ENCODE measurements at places on chromosomes 2 and 18. TPM values are rescaled to one million over a fixed set of nuclear protein-coding genes. Genes with fewer than 3 reads are reported as not detected.

Gene ANKRD30BL
- not detected for total RNA-seq

Gene PTH2R
- total RNA-seq, result not detected

Gene SLC9A2
- total RNA-seq, result not detected

Gene NEURL3
- total RNA-seq, result not detected

Gene GGCX
- 31.9 TPM for total RNA-seq

DNA sequence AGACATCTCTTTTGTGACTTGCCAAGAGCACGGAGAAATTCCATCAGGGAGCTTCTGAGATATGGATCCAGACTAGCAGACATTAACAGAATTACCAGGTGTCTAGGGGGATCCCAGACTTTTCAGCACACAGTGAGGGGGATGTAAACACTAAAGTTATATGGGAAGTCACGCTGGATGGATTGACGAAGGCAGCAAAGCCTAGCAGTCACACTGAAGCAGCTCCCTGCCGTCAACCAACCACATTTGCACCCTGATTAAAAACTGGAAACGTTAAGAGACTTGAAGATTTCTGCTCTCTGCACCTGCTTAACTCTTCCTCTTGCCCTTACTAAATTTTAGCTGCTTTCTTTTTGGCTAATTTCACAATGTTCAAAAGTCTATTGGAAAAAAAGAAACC lies 62.5 kb upstream of the BCL2L11 start:
- no peak for DNase-seq

- DNase-seq, result no peak
These were observed 130.5 kb upstream of the NOSTRIN start for GRCh38 chr2:168671932-168672331.

DNA sequence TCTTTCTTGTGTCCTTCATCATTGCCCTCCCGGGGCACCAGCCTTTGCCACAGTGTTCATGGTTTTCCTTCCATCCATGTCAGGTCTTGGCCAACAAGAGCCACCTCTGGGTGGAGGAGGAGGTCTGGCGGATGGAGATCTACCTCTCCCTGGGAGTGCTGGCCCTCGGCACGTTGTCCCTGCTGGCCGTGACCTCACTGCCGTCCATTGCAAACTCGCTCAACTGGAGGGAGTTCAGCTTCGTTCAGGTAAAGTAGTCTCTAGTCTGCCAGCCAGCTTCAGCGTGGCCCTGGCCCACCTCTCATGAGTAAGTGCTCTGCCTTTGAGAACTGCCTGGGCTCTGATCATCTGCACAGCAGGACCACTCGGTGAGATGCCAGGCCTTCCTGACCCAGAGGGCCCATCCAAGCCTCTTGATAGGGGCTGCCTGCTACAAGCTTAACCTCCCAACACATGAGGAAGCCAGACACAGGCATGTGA lies 31.0 kb downstream of the STEAP3 start:
- DNase-seq, result no peak

DNA sequence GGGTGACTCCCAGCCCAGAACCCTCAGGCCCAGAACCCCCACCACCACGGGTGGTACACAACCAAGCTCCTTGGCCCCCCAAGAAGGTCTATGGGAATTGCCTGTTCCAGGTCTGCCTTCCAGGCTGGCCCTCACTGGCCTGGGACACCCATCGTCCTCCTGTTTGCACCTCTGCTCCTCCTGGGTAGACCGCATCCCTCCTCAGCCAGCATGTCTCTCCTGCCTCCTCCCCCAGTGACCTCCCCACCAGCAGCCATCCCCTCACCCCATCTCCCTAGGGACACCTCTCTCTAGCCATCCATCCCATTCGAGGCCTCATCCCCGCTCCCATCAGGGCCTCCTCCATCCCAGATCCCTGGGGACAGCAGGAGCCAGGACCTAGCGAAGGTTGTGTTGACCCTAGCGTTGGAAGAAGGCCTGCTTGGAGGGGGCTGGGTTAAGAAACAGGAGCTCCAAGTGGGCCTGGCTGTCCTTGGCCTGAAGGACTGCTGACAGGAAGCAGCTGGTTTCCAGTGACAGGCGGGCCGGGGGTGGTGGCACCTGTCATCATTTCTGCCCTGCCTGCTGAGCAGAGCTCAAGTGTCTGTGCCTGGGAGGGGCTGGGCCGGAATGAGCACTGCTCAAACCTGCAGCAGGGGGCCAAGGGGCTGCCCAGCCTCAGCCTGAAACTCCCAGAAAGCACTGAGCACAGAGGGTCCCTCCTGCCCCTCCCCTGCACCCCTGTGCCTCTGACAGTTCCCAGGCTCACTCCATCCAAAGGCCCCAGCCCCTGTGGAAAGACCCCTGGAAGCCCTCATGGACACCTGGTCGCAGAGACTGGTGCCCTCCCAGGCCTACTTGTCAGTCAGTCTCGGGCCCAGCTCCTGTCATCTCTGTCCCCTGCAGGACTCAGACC lies 96.0 kb upstream of the OTOS start:
- DNase-seq, result no peak

DNA sequence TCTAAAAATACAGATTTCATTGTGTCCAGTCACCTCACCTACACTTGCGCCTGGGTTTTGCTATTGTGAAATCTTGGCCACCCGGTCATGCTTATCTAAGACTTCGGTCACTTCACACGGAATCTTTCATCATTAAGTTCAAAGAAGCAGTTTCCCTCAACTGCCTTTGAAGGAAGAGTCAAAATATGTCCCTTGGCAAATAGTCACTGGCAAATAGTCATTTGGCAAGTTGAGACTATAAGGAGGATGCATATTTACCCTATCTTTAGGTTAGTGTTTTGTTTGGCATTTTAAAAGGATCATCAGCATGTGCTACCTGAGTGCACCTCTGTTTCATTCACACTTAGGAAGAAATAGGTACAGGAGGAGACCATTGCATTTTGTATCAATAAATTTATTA lies 95.9 kb downstream of the FEZ2 start:
- DNase-seq, result no peak

DNA sequence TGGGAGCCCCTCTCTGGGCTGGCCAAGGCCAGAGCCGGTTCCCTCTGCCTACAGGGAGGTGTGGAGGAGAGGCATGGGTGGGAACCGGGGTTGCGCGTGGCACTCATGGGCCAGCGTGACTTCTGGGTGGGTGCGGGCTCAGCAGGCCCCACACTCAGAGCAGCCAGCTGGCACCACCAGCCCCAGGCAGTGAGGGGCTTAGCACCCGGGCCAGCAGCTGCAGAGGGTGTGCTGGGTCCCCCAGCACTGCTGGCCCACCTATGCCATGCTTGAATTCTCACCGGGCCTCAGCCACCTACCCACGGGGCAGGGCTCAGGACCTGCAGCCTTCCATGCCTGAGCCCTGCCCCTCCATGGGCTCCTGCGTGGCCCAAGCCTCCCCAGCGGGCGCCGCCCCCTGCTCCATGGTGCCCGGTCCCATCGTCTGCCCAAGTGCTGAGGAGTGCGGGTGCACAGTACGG lies 248.5 kb upstream of the HNMT start:
- no peak for DNase-seq

GRCh38 chr18:33755391-33755790 lies 177.4 kb downstream of the ASXL3 start:
- no peak for DNase-seq

DNA sequence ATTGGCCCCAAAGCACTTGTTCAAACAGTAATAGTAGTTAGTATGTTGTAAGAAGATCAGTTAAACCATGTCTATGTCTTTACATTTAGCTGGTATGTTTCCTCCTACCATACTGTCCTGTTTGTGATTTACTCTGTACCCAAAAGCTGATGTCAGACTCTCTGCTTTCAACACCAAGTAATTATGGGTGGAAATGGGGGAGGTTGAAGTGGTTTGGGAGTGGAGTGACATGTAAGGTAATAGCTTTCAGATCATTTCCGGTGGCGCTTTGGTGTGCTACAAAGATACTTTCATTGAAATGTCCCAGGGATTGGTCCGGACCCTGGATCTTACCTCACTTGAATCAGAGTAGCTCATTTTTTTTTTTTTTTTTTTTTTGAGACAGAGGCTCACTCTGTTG lies 39.7 kb upstream of the TGIF1 start:
- no peak for DNase-seq

DNA sequence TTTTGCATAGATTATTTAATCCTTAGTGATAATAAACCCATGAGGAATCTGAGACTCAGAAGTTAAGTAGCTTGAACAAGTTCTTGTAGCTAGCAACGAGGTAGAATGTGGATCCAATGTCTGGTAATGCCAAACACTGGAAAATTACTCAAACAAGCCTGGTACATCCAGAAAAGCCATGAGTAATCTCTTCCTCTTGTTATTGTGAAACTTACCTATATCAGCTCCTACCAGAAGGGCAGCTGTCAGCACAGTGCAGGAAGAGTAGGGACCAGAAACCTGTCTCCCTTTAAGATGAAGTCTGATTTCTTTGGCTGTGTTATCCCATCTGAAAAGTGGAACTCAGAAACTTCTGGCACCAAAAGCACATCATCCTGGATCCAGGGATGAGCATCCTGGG lies 7.7 kb upstream of the SERPINB8 start:
- no peak for DNase-seq

DNA sequence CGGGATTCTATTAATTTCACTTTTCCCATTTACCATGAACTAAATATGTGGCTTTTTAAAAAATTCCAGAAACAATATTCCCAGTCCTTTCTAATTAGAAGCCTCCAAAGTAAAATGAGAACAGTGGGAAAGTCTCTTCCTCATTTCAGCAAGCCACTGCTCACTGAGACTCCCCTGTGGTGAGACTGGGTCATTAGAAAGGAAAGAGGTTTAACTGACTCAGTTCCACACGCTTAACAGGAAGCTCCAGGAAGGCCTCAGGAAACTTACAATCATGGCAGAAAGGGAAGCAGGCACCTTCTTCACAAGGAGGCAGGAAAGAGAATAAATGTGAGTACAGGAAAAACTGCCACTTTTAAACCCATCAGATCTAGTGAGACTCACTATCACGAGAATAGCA lies 258.9 kb upstream of the CHAC2 start:
- no peak for DNase-seq

GRCh38 chr2:24342110-24342910 lies 18.0 kb downstream of the ITSN2 start:
- DNase-seq, result no peak

GRCh38 chr2:38988716-38989115 lies 99.0 kb downstream of the ARHGEF33 start:
- no peak for DNase-seq

GRCh38 chr2:216188956-216189355 lies 79.8 kb downstream of the XRCC5 start:
- no peak for DNase-seq

DNA sequence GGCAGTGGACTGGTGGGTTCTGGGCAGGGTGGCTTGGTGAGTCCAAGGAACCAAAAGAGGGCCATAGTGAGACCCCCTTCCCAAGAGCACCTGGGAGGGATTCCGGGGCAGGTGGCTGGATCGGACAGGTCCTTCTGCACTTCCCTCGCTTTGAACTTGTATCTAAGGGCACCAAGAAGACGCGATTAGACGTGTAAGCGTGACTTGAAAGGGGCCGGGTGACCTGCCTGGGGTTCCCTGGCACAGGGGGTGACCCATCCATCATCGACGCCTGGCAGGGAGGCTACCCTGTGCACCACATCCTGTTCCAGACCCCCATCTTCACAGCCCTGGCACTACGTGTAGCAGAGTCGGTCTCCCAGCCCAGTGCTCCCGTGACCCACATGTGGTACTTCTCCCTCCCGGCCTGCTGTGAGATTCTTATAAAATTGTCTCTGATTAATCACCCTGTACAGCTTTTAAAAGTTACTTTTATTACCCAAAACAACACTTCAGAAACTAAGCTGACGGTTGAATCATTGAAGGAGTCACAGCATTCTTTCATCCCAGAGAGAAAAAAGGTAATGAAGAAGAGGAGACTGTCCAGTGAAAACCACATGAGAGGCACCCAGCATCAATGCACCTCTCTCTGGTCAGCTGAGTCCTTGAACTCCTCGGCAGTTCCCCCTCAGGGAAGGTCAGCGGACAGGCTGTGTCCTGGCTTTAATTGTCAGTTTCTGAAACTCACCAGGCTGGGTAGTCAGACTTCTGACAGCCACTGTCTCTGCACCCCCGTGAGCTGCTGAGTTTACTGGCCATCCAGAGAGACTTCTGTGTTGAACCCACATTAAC lies 13.0 kb downstream of the SH3BP4 start:
- no peak for DNase-seq

- no peak for DNase-seq
These were observed 39.5 kb downstream of the ZNF804A start for GRCh38 chr2:184637781-184638180.

DNA sequence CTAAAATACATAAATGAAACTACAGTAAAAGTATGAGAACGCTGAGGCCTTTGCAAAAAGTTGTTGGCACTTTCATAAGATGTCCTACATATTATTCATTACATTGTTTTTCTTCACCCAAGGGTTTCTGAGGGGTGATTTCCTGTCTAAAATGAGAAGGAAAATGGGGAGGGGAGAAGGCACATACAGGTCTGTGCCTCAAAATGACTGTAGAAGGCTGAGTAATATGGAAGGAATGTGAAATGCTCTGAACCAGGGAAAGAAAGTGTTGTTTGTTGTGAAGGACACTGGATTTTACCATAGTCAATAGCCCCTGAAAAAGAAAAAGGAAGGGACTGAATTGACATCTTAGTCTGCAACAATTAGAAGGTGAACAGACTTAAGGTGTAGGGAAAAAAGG lies 99.5 kb upstream of the RNF152 start:
- DNase-seq, result no peak

DNA sequence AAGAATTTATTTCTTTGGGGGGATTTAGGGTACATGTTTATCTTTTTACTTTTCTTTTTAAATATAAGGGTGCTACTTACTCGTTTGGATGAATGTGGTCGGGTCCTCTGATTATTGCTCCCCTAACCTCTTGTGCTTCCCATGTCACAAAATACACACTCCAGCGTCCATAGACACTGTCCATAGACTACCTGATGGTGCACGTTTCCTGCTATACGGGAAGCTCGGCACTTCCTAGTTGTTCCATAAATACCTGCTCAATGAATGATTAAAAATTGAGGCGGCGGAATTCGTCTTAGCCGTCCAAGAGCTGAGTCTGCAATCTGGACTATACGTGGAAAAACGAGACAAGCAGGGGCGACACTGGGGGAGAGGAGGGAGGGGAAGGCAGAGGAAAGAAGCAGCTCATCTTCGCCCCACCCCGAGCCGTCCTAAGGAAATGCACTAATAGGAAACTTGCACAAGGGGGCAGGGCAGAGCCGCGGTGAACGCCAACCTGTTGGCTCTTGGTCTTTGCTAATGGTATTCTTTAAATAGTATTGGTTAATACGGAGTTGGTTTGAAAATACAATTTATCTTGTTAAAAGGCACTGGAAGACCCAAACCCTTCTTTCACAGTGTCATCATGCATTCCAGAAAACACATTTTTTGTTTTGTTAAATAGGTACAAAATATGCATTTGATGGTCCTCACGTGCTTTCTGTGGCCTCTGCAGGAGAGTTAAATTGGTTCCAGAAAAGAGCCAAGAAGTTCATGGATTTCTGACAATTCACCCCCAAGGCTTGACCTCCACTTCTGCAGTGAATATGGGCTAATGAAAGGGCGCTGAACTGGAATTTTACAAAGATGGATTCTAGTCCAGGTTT lies 73.0 kb upstream of the KCTD1 start:
- DNase-seq, result no peak

Data from ascending aorta (tissue), 2 donors.